ENCODE measurements at places on chromosomes 3 and 15.

GRCh38 chr3:59212128-59212779 is 162.4 kb upstream of the CFAP20DC start:
- DNase-seq = no peak

GRCh38 chr3:11567516-11568467 is 75.9 kb downstream of the VGLL4 start:
- no peak for DNase-seq

DNA sequence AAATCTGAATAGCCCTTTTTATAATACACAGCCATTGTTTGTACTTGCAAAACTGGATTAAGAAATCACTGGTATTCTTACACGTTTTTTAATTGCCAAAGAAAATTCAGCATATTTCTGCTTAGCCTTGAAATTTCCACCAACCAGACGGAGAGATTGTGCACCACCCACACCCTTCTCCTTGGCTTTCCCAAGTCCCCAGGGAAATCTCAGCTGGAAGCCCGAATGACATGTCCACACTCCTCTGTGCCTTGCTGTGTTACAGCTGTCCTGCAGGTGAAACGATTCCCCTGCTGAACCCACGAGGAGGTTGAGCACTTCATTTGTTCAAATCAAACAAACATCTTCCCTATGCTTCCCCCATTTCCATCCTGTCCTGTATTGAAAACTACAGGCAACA is 49.6 kb upstream of the PPARG start:
- no peak for DNase-seq

DNA sequence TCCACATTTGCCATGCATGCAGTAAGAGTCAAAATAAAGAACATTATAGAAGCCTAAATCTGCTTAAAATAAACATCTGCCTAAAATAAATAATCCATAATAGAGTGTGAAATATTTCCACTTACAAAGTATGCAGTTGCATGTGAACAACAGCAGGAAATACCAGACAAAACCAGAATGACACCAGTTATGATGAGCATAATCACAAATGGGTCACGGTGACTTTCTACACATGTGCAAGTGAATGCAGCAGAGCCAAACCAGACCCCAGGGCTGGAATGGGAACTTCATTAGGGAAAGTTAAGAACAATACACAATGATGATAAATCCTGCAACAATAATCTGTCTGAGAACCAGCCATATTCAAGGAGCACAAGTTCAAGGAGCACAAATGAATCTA is 615.5 kb downstream of the ROBO2 start:
- DNase-seq = no peak

DNA sequence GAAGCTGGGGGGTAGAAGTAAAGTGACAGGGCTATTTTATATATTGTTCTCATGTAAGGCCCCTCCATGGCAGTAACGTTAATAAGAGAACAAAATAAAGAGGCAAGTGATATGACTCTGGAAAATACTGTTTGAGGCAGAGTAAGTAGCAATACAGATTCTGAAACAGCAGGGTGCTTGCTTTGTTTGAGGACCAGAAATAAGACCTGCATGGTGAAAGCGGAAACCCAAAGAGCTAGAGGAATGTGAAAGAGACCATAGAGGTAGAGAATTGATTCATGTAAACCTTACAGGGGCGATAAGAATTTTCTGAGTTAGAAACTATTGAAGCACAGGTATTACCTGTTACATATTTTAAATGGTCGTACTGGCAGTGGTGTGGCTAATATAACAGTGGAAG is 1517.1 kb downstream of the SI start:
- DNase-seq = no peak

GRCh38 chr3:25582242-25582641 is 82.5 kb downstream of the TOP2B start:
- DNase-seq = no peak

DNA sequence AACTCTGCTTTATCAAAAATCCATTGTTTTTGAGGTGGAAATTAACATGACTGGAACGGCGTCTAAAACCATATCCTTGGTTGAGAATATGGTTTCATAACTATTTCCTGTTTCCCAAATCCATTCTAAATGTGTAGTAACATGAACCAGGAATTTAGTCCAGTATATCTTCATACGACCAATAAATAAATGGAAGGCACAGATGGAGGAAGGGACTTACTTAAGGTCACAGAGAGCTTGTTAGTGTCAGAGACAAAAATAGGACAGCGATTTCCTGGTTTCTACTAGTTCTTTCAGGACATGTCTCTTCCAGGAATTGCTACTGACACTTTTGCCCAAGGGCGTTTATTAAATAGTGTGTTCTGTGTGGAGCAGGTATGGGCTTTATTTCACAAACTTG is 41.2 kb downstream of the HES1 start:
- DNase-seq = no peak

GRCh38 chr15:56659197-56659596 is 74.1 kb downstream of the ZNF280D start:
- DNase-seq = no peak

DNA sequence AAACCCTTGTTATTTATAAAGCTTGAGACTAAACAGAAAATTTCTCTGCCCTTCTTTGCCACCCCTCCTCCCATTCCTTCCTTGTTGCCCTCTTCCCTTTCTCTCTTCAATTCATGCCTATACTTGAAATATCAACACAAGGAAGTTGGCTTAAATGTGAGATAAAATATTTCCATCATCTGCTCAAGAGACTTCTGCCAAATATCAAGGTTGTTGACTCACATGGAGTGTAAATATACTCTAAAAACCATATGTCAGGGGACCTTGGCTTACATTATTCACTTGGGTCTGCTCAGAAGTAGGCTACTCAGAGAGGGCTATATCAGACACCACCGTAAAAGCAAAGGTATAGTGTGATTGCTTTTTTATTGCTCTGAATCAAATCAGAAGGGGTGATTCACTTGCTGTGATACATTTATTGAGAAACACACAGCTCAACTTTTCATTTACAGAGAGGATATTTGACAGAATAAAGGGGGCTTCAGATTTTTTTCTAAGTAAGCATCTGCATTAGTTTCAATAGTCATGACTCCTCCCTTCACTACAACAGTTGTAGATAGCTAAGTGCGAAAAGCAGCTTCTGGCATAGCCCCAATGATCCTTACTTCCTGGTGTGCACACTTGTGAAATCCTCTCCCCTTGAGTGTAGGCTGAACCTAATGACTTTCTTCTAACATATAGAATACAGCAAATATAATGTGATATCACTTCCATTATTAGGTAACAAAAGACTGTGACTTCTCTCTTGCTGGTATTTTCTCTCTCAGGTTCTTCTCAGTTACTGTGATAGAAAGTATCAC is 386.2 kb downstream of the EFHB start:
- no peak for DNase-seq

DNA sequence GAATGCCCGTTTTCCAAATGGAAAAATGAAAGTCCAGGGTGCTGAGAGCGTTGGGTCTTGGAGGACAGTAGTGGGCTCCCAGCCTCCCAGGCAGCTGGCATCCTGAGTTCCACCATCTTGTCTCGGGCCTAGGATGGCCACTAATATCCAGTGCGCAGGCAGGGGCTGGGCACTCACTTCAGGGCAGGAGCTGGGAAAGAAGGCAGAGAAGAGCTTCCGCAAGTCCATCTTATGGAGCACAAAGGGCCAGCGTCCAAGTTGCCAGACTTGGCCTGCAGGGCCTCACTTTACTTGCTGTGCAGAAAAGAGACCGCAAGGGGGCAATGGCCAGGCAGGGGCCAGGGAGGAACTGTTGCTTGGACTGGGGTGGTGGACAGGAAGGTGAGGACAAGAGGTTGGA is 46.1 kb downstream of the IQSEC1 start:
- DNase-seq = no peak

DNA sequence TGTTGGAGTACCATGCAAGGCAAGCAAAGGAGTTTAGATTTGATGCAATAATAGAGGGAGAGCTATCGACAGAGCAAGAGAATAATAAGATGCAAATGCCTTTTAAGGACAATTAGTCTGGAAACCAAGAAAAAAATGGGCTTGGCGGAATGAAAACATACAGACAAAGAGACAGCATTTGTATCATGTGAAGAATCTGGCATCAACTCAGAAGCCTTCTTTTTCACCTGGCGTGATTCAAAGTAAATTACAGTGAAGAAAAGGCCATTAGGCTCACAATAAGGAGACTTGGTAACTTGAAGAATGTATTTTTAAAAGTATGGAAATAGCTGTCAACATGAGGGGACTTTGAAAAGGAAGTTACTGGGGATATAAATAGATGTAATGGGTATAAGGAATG is 521.2 kb upstream of the GOLIM4 start:
- DNase-seq = no peak

- no peak for DNase-seq
Observed at GRCh38 chr3:3503411-3503810, 295.8 kb upstream of the LRRN1 start.

- DNase-seq = no peak
Observed at GRCh38 chr3:120831066-120831465, 76.9 kb upstream of the STXBP5L start.

DNA sequence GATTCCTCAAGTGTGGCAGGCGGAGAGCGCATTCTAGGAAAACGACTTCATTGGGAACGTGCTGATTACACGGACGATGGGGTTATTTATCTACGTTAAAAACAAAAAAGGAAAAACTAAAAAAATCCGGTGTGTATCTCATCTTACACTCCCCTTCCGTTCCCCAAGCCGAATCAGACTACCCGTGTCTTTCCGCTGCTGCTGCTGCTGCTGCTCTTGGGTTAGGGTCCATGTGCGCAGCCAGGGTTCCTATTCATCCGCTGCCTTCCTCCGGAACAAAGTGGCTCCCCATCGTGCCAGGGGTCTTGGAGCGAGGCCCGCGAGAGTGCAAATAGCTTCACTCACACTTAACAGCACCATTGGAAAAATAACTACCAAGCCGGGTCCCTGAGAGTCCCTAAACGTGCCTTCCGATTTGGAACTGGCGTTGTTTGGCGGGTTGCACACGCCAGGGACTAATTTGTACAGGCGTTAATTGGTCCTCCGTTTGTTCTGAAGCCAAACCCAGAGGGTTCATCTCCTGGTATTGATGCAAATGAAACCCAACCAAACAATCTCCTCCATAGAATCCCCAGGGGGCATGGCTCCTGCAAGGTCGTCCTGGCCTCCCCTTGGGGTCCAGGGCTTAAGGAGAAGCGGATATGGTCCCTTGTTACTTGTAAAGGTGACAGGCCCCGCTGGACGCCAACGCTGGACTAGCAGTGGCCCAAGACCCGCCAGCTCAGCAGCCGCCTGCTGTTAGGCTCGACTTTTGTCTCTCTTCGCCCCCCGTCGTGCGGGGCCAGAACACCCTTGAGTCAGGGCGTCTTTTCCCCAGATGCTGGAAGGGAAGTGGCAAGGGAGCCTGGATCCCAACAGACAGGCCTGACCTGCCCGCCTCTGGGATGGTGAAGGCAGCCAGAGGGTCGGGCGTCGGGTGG is 11.0 kb upstream of the ONECUT1 start:
- DNase-seq = no peak

- no peak for DNase-seq
Observed at GRCh38 chr3:101896083-101896757, 46.9 kb downstream of the NFKBIZ start.

GRCh38 chr15:29822684-29823459 is 604 bp upstream of the TJP1 start:
- DNase-seq = no peak

DNA sequence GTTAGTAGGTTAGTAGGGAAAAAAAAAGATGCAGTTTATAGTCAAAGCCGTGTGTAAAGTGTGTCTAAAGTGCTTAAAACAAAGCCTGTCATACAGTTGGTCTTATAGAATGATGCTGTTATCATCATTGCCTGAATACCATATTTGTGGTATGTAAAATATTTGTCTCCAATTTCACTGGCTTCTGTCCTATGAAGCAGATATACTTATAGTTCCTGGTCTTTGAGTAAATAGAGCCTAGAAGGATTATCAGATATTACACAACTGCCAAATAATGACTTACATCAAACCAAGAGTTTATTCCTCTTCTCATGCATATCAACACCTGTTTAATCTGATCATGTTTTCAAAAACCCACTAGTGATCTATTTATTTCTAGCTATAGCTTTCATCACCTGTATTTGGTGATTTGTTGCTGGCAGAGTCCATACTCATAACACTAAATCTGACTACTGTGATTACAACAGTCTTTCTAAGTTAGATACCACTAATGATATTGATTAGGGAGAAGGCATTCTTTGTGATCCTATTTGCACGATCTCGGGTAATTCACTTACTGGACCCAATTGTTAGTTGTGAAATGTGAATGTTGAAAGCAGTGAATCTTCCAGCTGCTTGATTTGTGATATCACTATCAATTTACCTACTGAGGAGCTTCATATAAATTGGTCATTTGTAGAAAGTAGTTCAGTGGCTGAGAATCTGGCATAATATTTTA is 413.7 kb downstream of the LPP start:
- no peak for DNase-seq

DNA sequence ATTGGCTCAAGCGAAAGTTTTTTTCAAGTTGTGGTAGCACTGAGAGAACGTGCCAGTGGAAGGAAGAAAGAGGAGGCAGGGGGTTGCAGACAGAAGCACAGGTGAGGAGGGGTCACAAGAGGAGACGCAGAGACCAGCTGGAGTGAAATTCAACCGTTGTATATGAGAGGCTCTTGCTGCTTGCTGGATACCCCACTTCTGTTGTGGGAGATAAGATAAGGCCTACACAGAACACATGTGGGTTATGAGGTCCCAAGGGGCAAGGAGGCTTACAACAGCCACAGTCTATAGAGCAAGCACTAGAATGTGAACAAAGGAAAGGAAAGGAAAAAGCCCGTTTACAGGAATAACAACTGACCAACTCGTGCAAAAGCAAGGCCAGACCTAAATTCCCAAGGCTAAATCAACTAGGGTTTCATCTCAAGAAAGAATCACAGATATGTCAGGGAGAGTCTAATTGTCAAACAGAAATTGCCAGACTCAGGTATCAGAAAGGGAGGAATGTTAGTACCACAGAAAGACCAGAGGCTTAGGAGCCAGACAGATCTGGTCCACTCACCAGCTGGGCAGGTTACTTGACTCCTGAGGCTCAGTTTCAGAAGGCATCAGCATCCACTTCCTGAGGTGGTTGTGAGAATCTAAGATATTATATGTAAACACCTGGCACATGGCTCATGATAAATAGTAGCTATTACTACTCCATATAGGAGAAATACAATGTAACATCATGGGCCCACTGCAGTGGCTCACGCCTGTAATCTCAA is 60.9 kb downstream of the MSL2 start:
- DNase-seq = no peak

DNA sequence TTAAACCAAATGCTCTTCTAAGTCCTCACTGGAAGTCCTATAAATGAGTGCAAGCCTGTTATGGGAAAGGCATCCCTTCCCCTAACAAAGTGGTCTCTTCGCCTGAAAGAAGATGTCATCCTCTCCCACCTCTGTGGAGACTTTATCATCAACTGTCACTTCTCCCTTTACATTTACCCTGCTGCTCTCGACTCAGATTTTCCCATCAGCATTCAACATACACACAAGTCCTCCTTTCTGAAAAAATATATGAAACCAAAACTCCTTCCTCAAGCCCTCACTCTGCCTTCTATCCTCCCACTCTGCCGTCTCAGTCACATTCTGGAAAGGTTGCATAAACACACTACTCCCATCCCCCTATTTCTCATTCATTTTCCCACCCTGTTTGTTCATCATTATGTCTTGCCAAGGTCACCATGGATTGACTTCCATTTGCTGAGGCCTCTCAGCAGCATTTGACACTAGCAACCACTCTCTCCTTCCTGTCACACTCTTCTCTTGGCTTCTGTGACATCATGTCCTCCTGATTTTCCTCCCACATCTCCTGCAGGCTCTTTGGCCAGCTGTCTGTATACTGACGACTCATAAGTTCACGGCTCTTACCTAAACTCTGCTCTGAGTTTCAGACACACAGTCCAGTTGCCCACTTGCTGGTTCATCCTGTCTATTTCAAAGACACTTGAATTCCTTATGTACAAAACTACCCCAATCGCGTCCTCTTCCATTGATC is 70.3 kb upstream of the SMAD3 start:
- DNase-seq = no peak

- no peak for DNase-seq
Observed at GRCh38 chr3:140914384-140914945, 27.2 kb upstream of the SLC25A36 start.

All from SHP77 treated with DMSO at 0.1 percent for 48 hours (cell line).